ENCODE measurements at places on chromosomes 12 and 14.
A peak's percentile ranks its signal among the peaks of the same experiment; 100 is the strongest.

DNA sequence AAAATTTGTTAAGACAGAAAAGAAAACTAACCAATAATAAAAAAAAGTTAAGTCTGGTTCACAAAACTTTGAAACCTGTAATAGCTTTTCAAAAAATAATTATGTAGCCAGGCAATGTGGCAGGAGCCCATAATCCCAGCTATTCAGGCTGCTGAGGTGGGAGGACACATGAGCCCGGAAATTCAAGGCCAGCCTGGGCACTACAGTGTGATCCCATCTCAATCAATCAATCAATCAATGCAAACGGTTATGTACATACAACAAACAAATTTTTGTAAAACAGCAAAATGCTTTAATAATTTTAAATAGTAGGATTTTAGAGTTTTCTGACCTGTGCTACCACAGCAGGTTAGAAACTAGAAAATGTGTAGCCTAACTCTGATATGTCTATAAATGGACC is 152.4 kb downstream of the MED13L start:
- no peak for DNase-seq

GRCh38 chr12:88453323-88453722 is 126.9 kb downstream of the KITLG start:
- no peak for DNase-seq

DNA sequence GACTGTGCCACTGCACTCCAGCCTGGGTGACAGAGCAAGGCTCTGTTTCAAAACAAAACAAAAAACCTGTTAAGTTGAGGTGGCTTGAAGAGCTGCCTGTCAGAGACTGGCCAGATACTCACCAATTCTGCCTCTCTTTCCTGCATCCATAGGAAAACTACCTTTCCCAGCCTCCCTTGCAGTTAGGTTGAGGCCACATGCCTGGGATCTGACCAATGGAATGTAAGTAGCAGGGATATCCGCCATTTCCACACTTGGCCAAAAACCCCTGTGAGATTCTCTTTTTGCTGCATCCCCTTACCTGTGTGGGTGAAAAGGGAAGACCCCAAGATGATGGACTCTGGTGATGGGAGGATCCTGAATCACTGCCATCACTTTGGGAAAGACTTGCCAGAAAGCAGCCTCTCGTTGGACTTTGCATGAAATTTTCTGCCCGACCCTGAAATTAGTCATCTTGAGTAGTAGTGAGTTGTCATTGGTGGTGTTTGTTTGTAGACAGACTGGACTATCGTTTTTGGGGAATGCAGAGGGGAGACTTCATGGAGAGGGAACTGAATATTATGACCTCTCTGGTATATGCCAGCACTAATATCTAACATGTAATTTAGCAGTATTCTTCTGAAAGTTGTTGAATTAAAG is 14.0 kb downstream of the GPR68 start:
- no peak for DNase-seq

GRCh38 chr12:10369557-10370415 is 20.1 kb downstream of the KLRK1 start:
- DNase-seq, result no peak

DNA sequence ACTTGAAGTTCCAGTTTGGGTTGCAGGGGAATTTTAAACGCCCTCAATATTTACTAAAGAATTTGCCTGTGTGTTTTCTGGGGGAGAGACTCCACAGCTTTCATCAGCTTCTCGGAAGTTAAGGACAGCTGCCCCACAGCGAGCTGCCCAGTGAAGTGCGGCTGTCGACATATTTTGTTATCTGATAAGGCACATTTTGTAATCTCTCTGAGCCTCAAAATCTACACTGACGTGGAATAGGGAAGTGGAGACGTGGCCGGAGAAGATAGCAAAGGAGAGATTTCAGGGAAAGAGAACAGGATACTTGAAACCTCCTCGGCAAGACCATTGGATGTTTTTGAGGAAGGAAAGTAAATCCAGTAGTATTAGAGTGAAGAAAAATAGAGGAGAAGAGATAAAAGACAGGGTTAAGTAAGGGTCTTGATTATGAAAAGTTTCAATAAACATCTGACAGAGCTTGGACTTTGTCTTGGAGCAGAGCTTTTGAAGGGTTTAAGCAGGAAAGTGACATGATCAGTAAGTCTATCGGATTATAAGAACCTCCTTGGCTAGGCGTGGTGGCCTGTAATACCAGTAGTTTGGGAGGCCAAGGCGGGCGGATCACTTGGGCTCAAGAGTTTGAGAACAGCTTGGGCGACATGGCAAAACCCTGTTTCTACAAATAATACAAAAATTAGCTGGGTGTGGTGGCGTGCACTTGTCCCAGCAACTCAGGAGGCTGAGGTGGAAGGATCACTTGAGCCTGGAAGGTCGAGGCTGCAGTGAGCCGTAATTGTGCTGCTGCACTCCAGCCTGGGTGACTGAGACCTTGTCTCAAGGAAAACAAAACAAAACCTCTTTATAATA is 1.1 kb downstream of the POLR3B start:
- peak; percentile 57 for DNase-seq

DNA sequence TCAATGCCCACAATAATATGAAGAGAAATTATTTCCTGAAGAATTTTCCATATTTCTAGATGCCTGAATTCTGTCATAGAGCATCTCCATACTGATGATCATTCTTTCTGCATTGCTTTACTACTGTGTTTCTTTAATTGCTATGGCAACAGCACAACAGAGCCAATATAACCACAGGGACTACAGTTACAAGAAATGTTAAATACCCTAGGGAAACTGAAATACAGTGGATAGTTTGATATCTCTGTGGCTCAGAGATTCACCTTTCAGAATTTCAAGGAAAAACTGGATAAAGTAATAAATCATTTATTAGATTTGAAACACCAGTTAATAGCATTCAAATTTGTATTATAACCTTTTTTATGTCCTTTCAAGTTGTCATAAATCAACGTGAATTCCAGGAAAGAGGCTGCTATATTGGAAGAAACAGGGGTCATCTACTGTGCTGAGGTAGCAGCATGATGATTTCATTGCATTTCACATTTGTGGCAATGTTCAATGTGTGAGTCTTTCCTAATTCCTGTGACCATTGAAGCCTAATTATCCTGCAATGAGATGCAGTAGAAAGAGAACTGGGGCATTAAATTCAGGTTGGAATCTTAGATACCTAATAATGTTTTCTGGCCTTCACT is 267.1 kb downstream of the LRFN5 start:
- peak; percentile 3 for DNase-seq

DNA sequence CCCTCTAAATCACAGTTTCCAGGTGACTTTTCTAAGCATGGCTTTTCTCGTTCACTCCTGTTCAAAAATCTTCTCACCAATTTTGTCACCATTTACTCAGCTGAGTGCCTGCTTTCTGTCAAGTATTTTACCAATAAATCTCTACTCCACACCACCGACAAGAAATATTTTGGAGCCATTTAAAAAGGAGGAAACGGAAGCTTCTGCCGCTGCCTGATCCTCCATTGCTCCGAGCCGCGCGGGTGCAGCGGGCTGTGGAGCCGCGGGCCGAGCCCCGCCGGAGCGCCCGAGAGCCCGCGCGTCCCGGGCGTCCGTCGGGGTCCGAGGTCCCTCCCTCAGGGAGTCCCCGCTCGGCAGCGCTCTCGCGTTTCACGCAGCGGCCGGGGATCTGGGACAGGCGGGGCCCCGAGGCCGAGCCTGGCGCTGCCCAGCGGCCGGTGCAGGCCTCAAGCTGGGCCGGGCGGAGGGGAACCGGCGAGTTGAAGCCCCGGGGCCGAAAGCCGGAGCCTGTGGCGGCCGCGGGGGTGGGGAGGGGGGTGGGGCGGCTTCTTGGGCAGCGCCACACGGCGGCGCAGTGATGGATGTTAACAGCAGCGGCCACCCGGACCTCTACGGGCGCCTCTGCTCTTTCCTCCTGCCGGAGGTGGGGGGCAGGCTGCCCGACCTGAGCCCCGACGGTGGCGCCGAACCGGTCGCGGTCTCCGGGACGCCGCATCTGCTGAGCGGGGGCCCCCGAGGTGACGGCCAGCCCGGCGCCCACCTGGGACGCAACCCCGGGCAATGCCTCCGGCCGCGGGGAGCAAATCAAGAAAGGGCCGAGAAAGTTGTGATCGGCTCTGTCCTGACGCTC is 1.1 kb upstream of the HEBP1 start:
- DNase-seq, result peak; percentile 83

DNA sequence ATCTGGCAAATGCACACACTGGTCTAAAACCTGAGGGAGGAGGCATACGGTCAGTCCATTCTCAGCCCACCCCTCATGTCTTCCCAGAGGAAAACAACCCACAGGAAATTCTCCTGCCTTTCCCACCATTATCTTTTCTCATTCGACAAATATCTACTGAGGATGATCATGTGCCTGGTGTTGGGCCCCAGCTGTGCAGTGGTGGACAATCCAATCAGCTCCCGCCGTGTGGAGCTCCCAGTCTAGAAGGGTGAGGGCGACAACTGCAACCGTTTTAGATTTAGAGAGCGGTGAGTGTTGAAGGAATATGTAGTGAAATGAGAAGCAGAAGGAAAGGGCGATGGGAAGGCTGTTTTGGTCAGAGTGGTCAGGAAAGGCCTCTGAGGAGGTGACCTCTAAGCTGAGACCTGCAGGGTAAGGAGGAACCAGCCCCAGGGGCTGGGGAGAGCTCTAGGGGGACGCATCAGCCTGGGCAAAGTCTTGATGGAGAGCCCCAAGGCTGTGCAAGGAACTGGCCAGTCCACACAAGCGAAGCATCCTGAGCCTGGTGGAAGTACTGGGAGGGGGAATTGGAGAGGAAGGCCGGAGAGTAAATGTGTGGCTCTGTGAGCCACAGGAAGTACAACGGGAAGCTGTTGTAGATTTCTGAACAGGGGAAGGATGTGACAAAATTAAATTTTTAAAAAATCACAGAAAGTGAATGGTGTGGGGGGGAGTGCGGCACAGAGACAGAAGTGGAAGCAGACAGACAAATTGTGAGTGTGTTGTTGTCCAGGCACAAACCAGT is 192.8 kb downstream of the NTF3 start:
- DNase-seq, result no peak

DNA sequence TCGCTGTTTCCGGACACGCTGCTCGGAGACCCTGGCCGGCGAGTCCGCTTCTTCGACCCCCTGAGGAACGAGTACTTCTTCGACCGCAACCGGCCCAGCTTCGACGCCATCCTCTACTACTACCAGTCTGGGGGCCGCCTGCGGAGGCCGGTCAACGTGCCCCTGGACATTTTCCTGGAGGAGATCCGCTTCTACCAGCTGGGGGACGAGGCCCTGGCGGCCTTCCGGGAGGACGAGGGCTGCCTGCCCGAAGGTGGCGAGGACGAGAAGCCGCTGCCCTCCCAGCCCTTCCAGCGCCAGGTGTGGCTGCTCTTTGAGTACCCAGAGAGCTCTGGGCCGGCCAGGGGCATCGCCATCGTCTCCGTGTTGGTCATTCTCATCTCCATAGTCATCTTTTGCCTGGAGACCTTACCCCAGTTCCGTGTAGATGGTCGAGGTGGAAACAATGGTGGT is 90.0 kb downstream of the GALNT8 start:
- no peak for DNase-seq

GRCh38 chr12:89075880-89076540 is 276.3 kb downstream of the DUSP6 start:
- no peak for DNase-seq

DNA sequence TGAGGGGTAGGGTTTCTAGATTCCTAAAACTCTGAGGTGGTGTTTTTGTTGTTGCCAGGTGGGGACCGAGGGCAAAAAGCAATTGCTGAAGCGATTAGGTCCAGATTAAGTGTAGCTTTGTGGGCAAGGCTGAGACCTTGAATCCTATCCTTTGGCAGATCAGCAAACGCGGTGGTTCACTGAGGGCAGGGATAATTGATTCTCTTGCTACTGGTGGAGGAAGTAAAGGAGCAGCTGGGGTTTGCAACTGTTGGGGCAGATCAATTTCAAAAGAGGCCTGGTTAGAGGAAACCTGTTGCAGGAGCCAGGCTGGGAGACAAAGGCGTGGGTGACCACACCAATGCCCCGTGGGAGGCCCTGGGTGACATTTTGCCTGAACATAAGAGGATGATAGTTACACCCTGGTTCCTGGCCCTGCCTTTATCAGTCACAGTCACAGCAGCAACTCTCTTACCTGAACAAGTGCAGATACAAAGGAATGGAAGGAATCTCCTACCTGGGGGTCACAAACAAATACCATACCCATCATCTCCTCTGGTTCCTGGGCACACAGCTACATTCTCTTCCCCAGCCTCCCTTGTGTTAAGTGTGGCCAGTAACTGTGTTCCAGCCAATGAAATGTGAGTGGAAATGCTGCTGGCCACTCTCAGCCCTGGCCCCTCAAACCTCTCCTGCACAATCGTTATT is 43.3 kb upstream of the RASSF3 start:
- no peak for DNase-seq

DNA sequence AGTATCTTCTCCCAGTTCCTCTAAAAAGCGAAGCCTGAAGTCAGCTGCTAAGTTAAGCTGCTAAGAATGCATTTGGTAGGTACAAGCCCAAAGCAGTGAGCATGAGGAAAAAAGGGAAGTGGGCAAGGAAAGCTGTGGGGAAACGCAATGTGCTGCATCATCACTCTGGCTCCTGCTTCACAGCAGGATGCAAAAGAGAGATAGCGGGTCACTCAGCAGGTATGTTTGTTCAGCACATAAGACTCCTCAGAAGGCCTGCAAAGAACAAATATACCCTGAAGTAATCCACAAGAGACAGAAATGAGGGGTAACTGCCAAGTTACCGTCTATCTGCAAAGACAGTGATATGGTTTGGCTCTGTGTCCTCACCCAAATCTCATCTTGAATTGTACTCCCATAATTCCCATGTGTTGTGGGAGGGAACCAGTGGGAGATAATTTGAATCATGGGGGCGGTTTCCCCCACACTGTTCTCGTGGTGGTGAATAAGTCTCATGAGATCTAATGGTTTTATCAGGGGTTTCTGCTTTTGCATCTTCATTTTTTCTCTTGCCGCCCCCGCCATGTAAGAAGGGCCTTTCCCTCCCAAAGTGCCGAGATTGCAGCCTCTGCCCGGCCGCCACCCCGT is 127.4 kb upstream of the EGLN3 start:
- no peak for DNase-seq

- DNase-seq, result no peak
Observed at GRCh38 chr14:41146391-41146790, 460.3 kb upstream of the LRFN5 start.

DNA sequence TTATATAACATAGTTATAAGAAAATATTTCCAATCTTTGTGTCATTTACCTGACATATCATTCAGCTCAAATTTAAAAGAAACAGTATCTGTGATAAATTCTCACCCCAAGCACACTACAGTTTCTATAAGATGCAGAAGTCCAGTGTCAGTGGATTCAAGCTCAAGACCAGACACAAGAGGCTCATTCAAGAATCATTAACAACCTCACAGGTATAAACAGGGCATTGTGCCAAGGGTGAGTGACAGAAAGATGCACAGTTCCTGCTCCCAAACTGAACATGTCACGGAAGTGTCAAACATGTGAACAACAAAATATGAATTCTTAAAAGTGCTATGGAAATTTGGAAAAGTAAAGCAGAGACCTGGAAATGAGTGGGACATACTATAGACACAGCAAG is 12.8 kb downstream of the ATP2B1 start:
- DNase-seq, result no peak

DNA sequence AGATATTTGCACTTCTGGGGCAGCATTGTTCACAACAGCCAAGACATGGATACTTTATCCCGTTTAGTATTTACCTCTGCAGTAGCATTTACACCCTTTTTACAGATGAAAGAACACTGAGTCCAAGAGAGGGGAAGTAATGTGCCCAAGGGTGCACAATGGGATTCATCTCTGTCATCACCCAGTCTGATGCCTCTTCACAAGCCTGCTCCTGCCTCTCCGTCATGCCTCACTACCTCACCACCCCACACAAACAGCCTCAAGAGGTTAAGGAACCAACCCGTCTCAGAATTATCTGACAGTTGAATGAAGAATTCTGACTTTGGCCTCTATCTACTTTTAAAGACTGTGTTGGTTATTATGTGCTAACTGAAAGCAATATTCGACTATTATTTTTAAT is 368.4 kb downstream of the ATP23 start:
- DNase-seq, result no peak

GRCh38 chr12:80709811-80710726 is 2.6 kb downstream of the MYF6 start:
- DNase-seq, result no peak
